ENCODE measurements at places on chromosomes 16 and 17.

- no peak for DNase-seq
Observed at GRCh38 chr16:76114681-76115080, 162.5 kb upstream of the CNTNAP4 start.

- peak; percentile 54 for DNase-seq
Observed at GRCh38 chr17:57955183-57955931, at the start of gene CUEDC1. CUEDC1 (minus strand) TSS chr17:57955412; CDS start chr17:57885564, 69,848 bp downstream.

DNA sequence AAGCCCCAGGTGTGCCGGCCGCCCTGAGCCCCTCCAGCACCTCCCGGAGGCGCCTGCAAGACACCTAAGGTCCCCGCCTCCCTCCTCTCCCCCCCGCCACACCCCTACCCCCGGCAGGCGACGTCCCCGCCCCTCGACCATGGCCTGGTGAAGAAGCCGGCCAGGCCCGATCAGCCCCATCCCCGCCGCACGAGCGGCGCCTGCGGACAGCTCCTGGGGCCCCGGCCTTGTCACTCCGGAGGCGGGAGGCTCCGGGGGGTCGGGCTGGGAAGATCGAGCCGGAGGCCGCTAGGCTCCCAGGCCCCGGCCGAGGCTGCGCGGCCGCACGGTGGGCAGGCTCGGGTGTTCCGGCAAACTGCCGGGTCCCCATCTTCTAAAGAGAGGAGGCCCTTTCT lies 405 bp upstream of the ACE start:
- DNase-seq = no peak

DNA sequence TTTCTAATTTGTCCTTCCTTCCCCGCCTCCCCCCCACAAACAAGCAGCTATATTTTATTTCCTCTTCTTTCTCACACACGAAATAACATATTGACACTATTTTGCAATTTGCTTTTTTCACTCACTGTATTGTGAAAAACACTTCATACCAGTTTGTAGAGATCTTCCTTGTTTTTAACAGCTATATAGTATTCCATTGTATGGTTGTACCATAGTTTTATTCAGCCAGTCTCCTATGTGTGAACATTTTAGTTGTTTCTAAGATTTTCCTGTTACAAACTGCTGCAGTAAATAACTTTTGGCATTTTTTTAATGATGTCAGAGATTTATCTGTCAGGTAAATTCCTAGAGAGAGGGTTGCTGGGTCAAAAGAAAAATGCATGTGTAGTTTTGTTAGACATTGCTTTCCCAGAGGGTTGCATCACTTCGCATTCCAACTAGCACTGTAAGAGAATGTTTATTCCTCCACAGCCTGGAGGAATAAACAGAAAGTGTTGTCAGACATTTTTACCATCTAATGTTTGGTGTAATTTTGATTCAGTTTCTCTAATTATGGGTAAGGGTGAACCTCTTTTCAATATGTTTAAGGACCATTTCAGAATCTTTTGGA lies 101.2 kb downstream of the MRTFB start:
- DNase-seq = no peak

DNA sequence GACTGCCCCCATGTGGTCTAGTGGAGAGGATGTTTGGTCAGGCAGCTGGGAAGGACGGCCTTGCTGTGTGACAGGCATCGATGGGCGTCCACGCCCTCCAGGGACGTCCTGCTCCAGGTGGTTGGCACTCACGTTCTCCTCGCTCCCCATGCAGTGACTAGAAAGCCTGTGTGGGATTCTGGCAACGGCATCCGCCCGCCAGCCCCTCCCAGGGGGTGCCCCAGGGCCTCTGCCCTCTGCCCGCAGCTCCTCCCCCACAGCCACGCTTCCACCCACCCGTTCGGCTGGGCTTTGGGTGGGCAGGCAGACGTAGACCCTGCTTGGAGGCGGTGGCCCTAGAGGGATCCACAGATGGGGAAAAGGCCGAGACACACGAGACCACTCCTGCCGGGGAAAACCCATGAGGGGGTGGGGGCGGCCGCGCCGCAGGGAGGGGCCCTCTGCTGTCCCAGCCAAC lies 4.7 kb upstream of the IL17C start:
- peak; percentile 68 for DNase-seq

GRCh38 chr17:83193336-83194185 lies 114.2 kb downstream of the METRNL start:
- DNase-seq = no peak

GRCh38 chr17:54898576-54898975 lies 2.1 kb upstream of the TOM1L1 start:
- DNase-seq = no peak

DNA sequence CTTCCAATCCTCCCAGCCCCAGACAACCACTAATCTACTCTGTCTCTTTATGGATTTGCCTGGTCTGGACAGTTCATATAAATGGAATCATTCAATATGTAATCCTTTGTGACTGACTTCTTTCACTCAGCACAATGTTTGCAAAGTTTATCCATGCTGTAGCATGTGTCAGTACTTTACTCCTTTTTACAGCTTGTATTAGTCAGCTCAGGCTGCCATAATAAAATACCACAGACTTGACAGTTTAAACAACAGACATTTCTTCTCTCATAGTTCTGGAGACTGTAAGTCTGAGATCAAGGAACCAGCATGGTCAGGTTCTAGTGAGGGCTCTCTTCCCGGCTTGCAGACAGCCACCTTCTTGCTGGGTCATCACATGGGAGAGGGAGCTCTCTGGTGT lies 41.3 kb downstream of the GPRC5B start:
- no peak for DNase-seq

- DNase-seq = no peak
Observed at GRCh38 chr17:44084131-44084538, 13.6 kb downstream of the G6PC3 start.

GRCh38 chr17:39609416-39610025 lies 1.8 kb upstream of the NEUROD2 start:
- DNase-seq = no peak

DNA sequence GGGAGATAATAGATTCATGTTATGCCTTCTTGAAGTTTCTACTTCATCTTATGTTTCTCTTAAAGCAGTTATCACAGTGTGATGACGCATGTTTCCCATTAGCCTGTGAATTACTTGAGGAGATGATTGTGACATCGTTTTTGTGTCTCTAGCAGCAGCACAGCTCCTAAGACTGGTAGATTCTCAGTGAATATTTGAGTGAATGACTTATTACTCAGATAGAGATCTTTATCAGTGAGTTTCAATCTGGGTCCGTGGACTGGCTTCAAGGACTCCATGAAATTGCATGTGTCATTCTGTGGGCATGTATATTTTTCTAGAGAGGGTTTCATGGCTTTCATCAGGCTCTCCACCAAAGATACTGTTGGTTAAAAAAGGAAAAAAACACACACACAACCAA lies 29.9 kb downstream of the YPEL2 start:
- DNase-seq = no peak

DNA sequence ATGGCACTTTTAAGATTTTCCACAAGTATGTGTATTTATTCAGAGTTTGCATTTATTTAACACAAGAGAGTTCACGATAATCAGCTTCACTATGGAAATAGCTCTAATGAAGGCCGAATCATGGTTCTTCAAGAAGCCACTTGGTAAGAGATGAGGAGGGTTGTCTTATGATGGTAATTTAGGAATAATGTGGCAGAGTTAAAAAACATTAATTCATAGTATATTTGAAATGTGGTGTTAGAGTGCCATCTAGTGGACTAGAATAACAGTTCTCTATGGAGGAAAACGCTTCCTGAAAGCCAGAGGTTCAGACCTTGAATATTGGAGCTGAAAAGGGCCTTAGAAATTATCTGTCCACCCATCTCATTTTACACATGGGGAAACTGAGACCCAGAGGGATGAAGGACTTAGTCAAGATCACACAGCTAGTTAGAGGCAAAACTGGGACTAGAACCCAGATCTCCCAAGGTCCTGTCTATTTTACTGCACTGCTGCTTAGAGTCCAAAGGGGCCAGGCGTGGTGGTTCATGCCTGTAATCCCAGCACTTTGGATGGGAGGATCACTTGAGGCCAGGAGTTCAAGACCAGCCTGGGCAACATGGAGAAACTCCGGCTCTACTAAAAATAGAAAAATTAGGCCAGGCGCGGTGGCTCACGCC lies 33.8 kb upstream of the KPNB1 start:
- DNase-seq = peak; percentile 51

GRCh38 chr16:56423584-56424403 lies 1.6 kb downstream of the AMFR start:
- DNase-seq = peak; percentile 60

- DNase-seq = no peak
Observed at GRCh38 chr17:82317394-82318168, at the start of gene CD7. CD7 (minus strand) TSS chr17:82317608; CDS start chr17:82317495, 113 bp downstream.

- DNase-seq = no peak
Observed at GRCh38 chr17:13851889-13852288, 217.4 kb upstream of the COX10 start.

DNA sequence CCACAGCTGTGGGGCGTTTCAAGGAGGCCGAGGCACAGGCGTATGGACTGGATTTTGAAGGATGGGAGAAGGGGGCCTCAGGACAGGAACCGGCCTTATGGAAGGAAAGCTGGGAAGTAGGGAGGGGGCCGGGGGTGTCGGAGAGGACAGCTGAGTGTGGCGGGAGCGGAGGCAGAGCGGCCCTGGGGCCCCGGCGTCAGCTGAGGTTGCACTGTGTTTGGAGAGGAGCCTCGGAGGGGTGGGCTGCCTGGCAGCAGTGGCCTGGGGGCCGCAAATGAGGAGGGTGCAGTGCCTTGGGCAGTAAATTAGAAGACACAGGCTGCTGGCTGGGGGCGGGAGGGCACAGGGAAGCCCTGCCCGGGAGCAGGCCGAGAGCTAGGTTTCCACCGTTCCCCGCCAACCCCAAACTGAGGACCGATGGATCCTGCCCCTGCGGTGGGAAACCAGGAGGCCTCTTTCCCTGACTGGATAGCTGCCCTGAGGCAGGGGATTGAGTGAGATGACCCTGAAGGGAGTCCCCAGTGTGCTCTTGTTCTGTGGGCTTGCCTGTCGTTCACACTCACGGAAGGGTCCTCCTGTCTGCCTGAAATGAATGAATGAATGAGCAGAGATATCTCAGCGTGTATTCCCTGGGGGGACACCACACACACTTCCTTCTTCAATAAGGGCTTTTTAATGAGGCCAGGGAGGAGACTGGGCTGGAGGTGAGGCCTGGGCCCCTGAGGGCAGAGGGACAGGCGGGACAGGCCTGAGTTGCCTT lies 18.4 kb downstream of the FOXJ1 start:
- DNase-seq = no peak

- no peak for DNase-seq
Observed at GRCh38 chr17:4163951-4164350, 21.0 kb downstream of the CYB5D2 start.

GRCh38 chr16:28106467-28107215 lies 43.1 kb upstream of the GSG1L start:
- no peak for DNase-seq

DNA sequence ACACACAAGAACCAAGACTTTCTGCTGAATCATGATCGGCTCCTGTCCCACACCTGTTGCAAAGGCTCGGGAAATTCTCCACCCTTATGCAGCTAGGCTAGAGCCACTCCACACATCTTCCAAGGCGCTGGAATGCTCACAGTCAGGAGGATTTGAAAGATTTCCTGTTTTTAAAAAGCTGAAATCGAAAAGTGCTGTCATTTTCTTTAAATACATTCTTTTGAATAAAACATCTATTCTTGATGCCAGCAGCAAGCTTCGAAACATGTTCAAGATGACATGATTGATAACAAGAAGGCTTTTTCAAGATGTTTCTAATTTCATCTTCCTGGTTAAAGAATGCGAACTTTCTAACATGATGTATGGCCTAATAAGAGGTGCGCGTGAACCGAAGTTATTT lies 219.7 kb upstream of the CDH5 start:
- no peak for DNase-seq

DNA sequence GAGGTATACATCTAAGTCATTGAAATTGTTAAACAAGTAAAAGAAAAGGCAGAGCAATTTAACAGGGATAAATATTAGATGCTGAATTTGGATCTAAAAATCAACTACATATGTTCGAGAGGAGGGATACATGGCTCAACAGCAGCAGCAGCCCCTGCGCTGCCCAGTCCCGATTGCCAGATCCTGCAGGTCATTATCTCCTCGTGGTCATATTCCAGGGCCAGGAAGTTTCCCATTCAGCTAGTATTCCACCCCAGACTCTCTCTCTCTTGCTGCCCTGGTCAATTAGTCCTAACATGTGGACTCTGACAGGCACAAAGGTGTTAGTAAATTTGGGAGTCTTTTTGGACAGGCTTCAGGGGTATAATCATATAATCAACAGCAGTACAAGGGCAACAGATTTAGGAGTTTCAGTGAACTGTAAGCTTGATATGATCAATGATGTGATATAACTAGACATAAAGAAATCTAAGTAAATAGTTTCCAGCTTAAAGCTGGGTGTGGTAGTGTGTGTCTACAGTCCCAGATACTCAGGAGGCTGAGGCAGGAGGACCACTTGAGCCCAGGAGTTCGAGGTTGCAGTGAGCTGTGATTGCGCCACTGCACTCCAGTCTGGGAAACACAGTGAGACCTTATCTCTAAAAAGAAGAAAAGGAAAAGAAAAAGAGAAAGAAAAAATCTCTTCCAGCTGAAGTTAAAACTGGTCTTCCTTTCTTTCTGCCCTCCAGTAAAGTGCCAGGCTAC lies 96.5 kb upstream of the MED13 start:
- DNase-seq = no peak

- no peak for DNase-seq
Observed at GRCh38 chr17:47980541-47980940, 9.6 kb downstream of the CDK5RAP3 start.

DNA sequence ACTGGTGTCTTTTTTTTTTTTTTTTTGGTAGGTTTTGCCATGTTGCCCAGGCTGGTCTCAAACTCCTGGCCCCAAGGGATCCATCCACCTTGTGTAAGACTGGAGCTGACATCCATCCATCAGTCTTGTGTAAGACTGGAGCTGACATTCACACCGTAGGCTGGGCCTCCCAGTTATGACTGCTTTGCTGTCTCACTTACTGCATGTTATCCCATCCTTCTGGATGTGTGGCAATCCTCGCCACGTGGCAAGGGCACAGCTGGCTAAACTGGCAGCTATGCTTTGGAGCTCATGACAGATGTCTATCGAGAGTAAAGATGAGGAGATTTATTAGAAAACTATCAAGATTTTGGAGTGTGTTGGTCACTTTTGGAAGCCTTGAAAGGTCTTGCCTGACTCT lies 115.1 kb downstream of the ABCA8 start:
- DNase-seq = no peak

GRCh38 chr16:19116711-19117449 lies 3.1 kb downstream of the ITPRIPL2 start:
- DNase-seq = peak; percentile 32

DNA sequence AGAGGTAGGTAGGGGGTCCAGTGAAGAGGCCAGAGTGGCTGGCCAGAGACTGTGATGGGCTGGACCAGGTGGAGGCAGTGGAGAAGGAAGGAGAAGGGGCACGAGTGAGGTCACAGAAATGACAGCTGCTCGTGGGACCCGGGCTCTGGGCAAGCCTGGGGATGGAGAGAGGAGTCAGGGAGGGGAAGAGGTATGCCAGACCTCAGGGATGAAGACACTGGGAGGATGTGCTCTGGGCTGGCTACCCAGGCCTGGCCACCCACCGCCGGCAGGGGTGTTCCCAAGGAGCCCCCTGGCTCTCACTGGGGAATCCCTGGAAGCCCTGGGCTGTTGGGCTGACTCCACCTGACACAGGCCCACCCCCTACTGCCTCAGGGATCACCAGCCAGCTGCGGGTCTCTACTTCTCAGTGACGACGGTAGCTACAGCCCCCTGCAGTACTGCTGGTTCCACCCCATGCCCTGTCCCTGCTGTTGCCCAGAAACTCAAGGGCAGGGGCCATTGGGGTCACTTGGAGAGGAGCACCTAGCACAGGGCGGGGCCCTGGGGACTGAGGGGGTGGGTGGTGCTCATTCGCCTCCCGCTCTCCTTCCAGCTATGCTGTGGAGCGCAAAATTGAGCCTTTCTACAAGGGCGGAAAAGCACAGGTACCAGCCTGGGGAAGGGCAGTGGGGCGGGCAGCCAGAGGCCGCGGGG lies 1.8 kb downstream of the TBL3 start:
- no peak for DNase-seq
